B cell (primary cell): ENCODE measurements at places on chromosomes 3 and 15. TPM values are rescaled to one million over a fixed set of nuclear protein-coding genes. Genes with fewer than 3 reads are reported as not detected.

DNA sequence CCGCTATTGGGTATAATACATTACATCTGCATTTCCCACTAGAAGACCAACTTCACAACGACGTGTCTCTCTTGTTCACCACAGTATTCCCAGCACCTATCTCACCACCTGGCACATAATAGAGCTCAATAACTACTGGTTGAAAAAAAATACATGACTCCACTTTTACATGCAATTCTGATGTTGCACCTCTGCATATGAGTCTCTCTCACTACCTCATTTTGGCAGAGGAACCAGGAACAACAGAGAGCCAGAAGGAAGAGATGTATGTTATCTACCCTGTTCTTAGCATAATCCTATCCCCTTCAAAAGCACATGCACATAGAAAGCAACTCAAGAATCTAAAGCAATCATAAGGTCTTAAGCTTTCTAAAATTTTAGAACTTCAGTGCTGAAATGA, 61.6 kb downstream of the SHQ1 start:
- H3K4me3 ChIP-seq: no peak overlapping the region
- DNase-seq: no peak
- H3K27me3 ChIP-seq: no peaks in the 10 kb centered on the region
- peaks cover 2% of the 10 kb centered on the region for H3K36me3 ChIP-seq
- no peak overlapping the region for H3K27ac ChIP-seq

- no peaks in the 10 kb centered on the region for H3K4me1 ChIP-seq
- no peak for DNase-seq
- peaks cover 17% of the 10 kb centered on the region for H3K36me3 ChIP-seq
- no peak overlapping the region for H3K27ac ChIP-seq
Observed at GRCh38 chr15:101660005-101660404, 7.8 kb upstream of the TM2D3 start.

DNA sequence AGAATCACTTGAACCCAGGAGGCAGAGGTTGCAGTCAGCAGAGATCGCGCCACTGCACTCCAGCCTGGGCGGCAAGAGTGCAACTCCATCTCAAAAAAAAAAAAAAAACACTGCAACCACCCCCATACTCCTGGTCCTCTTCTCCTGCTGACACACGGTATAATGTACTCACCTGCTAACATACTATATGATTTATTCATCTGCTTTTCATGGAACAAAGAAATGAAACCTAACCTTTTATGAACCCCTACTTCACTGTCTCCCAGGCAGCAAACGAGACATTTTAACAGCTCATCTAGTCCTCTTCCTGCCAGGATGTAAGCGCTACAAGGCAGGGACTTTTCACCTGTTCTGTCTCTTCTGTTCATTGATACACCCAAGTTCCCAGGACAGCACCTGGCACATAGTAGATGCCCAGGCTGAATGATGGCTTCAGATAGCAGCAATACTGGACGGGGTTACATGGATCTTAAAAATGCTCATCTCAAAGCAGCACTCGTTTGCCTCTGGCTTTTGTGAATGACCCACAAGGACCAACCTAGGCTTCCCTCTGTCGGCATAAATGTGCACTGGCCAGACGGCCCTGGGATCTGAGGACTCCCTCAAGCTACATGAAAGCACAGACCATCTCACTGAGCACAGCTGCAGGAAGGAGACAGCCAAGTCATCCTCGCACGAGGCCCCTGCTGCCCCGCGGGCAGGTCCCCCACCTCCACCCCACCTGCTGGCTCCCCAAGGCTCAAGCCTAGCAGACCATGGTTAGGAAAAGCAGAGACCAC, 20.3 kb downstream of the XXYLT1 start:
- peaks cover 11% of the 10 kb centered on the region for H3K4me1 ChIP-seq
- H3K27ac ChIP-seq: no peak overlapping the region
- H3K36me3 ChIP-seq: no peaks in the 10 kb centered on the region
- no peak overlapping the region for H3K4me3 ChIP-seq

The GOLGA8H gene
- total RNA-seq: 0.19 TPM in 1 of 2 replicates, not detected in the other

The MYD88 gene
- 52.3 and 55.0 TPM in 2 replicates for total RNA-seq

The RTP1 gene
- total RNA-seq: not detected in 2 replicates

The TUSC7 gene
- not detected in 2 replicates for total RNA-seq
